ENCODE measurements at places on chromosomes 4 and X.

GRCh38 chr4:153366486-153366885 lies 22.0 kb downstream of the MND1 start:
- no peak for DNase-seq

- no peak for DNase-seq
These were observed 113.4 kb upstream of the USP38 start for GRCh38 chr4:143071351-143071750.

DNA sequence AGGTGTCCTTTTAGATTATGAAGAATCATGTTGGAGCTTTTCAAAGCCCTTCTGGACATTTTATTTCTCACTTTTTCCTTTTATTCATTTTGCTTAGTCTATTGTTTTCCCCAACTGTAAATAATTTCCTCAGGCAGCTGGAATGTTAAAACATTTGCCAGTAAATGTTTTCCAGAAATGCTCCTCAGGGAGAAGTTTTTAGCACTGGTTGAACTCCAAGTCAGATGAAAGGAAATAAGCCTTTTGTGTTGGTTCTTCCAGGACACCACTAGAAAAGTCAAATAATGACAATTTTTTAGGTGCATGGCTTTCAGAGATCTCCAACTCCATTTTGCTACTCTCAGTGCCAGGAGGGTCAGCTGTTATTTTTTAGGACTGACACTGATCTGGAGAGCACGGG lies 127.9 kb downstream of the IL13RA2 start:
- DNase-seq: no peak

GRCh38 chrX:110008011-110008635 lies 5.2 kb downstream of the TMEM164 start:
- no peak for DNase-seq

- DNase-seq: no peak
These were observed 67.0 kb downstream of the SEL1L3 start for GRCh38 chr4:25795566-25796454.

DNA sequence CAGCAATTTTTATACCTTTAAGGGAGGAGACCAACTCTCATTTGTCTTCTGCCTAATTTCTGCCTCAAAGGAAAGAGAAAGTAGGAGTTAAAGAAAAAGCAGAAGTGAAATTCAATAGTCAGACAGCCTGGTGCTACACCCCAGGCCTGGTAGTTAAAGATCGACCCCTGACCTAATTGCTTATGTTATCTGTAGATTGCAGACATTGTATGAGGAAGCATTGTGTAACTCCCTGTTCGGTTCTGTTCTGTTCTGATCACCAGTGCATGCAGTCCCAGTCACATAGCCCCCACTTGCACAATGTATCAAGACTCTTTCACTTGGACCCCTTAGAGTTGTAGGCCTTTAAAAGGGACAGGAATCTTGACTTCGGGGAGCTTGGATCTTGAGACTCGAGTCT lies 335.9 kb upstream of the AR start:
- no peak for DNase-seq

- no peak for DNase-seq
These were observed 38.2 kb downstream of the TRPC3 start for GRCh38 chr4:121913667-121914066.

DNA sequence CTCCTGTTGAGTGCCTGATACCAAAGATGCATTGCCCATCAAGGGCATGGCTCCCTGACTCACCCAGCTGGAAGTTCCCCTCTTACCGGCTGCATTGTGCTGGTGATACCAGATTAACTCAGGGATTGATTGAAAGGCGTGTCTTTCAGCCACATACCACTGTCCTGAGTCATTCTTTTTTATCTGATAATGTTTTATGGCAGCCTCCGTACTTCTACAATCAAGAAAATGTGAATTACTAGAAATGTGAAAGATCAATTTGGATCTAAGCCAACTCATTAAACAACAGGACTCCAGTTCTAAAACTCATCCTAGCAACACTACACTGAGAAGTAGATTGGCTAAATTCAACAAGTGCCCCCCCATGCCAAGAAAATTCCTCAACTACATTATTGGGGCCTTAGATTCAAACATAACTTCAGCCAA lies 40.0 kb downstream of the TXK start:
- DNase-seq: no peak

DNA sequence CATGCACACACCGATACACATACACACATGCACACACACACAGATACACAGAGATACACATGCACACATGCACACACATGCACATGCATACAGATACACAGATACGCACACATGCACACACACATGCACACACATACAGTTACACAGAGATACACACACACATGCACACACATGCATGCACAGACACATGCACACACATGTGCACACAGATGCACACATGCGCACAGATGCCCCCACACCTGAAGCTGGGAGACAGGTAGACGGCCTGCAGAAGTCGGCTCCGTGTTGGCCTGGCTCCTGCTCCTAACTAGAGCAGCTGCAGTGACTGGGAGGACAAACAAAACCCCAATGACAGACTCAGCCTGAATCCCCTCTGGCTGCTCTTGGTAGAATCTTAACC lies 46.8 kb downstream of the PSAPL1 start:
- DNase-seq: no peak

DNA sequence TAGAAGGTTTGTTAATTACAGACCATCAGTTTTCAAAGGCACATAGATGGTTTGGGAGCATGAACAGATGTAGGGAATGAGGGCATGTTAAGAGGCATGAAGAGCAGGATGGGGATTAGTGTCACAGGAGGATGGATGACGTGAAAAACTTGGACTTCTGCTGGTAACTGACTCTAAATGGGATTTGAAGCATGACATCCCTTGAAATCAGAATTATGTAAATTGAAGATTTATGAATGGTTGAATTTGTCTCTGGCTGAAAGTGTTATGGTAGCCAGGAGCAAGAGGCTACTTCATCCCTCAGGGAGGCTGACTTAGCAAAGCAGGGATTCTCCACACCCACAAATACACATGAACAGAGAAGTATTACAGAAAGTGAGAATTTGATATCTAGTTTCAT lies 454.6 kb downstream of the MAGEB5 start:
- DNase-seq: no peak

- no peak for DNase-seq
These were observed 24.6 kb upstream of the ANTXR2 start for GRCh38 chr4:80097400-80098177.

DNA sequence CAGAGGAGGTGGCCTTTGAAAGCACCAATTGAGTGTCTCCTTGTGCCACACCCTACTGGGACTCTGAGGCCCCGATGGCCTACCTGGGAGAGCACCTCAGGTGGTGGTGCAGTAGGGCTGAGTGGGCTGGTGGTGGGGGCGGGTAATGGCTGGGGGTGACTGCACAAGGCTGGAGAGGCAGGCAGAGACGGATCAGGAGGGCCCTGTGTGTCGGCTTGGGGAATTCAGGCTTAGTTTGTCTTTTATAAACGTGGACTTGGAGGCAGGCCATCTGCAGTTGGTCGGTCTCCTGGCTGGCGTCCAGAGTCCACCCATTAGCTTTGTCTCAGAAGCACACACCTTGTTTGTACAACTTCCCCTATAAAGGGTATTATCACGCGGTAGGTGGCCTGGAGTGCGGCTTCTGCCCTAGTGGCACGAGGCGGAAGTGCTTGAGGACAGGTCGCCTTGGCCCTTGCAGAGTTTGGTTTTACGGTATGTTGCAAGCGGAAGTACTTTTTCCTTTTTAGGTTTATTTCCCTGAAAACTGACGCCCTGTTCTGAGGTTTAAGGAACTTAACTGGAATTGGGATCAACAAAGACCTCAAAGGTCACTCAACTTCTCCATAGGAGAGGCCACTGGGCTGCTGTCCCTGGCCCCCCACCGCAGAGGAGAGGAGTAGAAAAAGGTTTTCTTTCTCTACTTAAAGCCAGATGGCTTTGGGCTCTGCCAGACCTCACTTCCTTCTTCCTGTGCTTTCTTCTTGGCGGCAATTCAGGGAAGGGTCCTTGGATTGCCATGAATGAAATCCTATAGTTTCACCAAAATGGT lies 8.0 kb downstream of the TBC1D14 start:
- DNase-seq: peak; percentile 87

- peak; percentile 47 for DNase-seq
These were observed at the start of gene ARMCX6 for GRCh38 chrX:101617211-101618191. Gene ARMCX6, minus strand, starts transcription at chrX:101618000. Its CDS starts 1,380 bp downstream, at chrX:101616620.

- DNase-seq: no peak
These were observed 67.6 kb upstream of the TMEM150C start for GRCh38 chr4:82629238-82630000.

- no peak for DNase-seq
These were observed 20.6 kb downstream of the DCHS2 start for GRCh38 chr4:154471032-154471431.

DNA sequence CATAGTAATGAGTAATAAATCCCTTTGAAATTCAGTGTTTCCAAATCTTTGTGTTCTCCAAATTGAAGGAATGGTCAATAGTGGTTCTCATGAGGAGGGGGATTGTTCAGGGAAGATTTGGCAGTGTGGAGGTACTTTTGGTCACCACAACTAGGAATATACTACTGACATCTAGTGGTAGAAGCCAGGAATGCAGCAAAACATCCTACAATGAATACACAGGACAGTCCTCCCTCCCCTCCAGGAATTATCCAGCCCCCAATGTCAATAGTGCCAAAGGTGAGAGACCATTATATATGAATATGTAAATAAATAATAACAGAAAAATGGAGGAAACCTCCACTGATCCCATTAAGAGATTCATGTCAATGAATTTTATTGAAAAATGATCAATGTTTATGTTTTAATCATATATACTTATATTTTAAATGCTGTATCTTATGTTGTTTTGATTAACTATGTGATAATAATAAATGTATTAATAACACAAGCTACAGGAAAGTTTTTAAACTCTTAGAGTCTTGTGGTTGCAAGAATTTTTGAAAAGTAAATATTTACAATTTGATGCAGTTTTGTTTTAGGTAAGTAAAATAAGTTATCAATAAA lies 14.4 kb upstream of the FAM9A start:
- peak; percentile 35 for DNase-seq

DNA sequence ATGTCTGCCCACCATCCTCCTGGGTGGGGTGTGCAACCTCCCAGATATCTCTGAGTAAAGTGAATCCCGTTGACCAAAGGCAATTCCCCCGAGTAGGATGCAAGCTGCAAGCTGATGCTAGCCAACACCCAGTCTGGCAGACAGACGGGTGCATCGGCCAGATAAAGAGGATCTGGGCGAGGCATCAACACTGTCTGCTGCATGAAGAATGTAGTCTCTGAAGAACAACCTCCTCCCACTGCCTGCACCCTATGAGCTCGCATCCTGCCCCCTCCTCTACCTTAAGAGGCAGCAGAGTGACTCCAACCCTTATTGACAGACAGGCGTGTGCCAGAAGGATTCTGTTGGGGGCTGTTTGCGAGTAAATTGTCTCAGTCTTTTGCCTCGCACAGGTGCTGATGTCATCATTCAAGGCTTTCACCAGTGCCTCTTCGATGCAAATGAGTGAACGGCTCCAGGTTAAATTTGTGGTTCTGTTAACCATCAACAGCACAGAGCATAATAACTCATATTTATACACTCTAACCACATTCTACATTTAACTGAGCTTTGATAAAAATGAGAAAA lies 546.9 kb downstream of the BCOR start:
- no peak for DNase-seq

DNA sequence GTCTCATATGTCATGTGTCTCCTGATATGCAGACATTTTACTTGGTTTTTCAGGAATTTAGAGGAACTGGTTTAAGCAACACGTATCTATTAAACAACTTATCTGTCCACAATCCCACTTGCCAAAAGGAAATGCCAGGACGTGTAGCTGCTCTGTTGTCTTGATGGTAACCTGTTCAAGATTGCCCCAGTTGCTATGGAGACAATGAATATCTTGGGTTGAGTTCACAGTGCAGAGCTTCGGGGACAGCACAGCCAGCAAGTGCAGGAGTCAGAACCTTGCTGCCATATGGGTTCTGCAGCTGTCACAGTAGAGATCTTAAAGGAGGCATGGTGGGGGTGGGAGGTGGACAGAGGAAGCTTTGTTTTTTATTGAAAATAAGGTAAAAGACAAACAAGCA lies 28.7 kb upstream of the FAM9B start:
- DNase-seq: no peak

- no peak for DNase-seq
These were observed 188.4 kb upstream of the CLNK start for GRCh38 chr4:10872833-10873517.

DNA sequence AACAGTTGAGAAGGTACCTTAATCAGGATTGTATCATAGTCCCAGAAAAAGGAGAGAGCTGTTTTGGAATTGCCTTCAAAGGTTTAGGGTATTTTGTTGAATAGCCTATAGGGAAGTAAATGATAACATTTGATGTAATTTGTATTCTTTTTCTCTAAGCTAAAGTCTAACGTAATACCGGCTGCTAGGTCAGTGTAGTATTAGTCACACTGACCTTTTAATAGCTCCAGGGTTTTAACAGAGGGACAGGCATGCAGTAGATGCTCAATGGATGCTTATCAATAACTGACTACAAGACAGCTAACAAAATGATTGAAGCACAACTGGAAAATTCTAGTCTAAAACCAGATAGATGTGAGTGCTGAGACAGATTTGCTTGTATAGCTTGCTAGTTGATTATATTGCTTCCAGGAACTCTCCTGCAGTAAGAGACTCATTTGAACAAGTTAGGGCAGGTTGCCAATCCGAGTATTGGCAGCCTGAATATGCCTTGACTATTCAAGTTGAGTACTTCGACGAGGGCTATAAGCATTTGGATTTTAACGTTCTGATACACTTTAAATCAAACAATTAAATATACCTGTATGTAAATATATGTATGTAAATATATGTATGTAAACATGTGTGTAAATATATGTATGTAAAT lies 16.5 kb upstream of the PNPLA4 start:
- DNase-seq: peak; percentile 16

DNA sequence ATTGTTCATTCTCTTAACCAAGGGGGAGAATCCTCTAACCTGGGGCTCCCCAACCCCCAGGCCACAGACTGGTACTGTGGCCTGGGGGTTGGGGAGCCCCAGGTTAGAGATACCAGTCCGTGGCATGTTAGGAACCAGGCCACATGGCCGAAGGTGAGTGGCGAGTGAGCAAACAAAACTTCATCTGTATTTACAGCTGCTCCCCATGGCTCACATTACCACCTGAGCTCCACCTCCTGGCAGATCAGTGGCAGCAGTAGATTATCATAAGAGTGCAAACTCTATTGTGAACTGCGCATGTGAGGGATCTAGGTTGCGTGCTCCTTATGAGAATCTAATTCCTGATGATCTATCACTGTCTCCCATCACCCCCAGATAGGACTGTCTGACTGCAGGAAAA lies 957.2 kb upstream of the PRKX start:
- DNase-seq: peak; percentile 49

DNA sequence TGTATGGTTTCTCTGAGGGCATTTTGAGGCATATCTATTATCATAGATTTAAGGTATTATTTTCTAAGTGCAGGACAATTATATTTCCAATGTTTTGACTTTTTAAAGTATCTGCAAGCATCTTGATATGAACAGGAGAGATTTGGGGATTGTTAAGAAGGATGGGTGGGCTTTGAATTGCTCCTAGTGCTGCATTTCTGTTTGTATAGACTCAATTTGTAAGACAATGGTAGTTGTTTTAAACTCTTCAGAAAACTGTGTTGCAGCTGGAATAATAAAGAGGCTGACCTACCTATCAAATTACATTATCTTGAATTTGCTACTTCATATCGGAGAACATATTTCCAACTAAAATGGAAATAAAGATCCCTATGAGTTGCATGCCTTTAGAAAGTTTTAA lies 570.3 kb downstream of the ADGRL3 start:
- DNase-seq: no peak
